ENCODE measurements at places on chromosomes 1 and 21.

- DNase-seq = no peak
These were observed 297.1 kb upstream of the ZRANB2 start for GRCh38 chr1:71377886-71378285.

- peak; percentile 37 for DNase-seq
These were observed 4.1 kb downstream of the GRHL3 start for GRCh38 chr1:24323281-24323680.

- DNase-seq = no peak
These were observed 2.4 kb upstream of the KRTAP10-11 start for GRCh38 chr21:44643741-44644310.

DNA sequence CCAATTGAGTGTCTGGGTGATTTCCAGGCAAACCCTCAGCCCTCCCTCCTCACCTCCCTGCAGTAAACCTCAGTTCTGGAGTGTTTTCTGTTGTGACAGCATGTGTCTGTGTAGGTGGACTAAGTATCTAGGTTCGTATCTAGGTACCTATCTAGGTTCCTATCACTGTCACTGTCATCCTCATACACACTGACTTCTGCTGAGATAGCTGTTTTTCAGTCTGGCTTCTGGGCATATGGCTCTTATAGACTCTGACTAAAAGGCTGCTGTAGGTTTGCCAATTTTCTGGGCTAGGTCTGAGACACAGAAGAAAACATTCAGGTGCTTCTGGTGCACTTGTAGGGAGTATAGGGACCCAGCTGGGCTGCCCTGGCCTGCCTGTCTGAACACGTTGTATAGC lies 8.1 kb upstream of the TRIM67 start:
- no peak for DNase-seq

GRCh38 chr1:178486100-178487069 lies 10.4 kb downstream of the CLEC20A start:
- no peak for DNase-seq

DNA sequence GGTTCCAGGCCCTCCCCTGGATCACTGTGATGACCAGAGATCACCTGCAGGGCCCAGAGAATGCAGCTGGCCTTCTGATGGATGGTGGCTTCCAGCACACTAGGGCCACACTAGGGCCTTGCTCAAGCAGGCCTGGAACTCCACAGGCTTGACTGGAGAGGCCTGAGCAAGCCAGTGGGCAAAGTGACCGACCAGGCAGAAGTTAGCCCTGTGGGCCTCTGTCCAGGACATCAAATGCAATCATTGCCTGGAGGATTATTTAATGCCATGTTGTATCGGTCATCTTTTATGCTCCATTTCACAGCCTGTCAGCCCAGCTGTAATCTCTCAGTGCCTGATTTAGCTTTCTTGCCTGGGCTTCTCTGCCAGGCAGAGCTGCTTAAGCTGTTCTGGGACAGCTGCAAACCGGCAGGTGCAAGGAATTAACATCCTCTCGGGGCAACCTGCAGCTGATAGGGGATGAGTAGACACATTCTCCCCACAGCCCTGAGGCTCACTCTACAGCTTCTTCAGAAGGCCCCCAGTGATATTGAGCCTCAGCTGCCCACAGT lies 17.7 kb downstream of the NENF start:
- no peak for DNase-seq

- DNase-seq = peak; percentile 12
These were observed 52.7 kb downstream of the PKN2 start for GRCh38 chr1:88736633-88737248.

DNA sequence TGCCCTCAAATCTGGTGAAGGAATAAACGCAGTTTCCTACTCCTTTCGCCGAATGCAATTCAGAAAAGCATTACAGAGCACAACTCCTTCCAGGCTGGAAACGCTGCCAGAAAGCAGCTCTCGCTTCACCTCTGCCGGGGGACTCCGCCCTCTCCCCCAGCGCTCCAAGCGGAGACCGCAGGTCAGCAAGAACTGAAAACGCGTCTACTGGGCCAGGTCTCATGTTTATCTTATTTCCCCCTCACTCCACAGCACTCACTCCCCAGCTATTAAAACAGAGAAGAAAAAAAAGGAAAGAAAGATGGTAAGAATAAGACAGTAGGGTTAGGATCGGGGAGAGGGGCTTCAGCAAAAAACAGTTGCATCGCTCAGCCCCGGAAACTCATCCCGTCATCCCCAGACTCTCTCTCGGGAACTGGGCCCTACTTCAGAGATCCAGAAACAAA lies 833 bp upstream of the RCOR3 start:
- peak; percentile 69 for DNase-seq

- DNase-seq = no peak
These were observed 27.5 kb downstream of the COL6A1 start for GRCh38 chr21:46008893-46009621.

- no peak for DNase-seq
These were observed 81.7 kb upstream of the DUSP10 start for GRCh38 chr1:221823561-221823960.

DNA sequence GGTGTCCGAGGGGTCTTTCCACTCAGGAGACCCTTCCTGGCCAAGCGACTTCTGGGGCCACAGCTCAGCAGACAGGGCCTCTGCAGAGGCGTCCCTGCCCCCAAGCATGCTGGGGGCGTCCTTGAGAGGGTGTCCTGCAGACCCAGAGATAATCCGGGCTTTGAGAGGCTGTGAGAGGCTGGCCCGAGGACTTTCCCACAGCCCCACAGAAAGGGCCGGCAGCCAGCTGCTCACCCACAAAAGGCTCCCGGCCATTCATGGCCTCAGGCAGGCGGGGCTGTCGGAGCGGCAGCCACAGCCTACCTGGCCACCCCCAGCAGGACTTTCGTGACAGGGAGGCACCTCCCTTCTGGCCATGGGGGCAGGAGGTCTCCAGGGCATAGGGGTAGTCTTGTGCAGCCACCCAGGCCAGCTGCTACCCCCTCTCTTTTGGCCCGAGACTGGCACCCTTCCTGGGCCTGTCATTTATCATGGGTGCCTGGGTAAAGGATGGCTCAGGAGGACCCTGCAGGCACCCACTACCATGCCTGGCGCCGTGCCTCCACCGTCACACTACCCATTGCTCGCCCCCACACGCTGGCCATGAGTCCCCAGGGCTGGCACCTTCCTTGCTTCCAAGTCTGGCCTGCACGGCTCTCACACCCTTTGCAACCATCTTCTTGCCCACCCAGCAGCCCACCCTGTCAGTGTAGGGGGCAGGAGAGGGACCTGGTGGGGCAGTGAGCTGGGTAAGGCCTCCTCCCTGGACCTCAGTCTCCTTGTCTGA lies 11.1 kb upstream of the TNFRSF14 start:
- DNase-seq = no peak

DNA sequence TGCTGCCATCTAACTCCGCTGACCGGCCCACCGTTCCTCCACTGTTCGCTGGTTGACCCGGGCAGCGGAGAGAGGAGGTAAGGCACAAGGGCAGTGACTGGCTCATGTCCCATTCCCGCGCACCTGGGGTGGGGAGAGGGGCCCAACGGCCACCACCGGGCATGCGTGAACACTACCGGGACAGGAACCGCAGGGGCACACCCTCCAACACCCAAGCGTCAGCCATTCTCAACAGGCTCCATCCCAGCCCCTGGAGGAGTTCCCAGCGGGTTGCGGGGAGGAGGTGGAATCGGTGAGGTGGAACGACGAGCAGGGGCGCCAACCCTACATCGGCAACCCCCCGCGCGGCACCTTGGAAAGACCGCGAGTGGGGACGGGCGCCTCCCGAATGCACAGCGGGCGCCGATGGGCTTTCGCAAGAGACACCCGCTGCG lies 126.7 kb downstream of the LIPI start:
- no peak for DNase-seq

GRCh38 chr1:161092621-161093028 lies 3.3 kb upstream of the NECTIN4 start:
- DNase-seq = peak; percentile 56

- no peak for DNase-seq
These were observed 61.0 kb downstream of the HMCN1 start for GRCh38 chr1:185795181-185795580.

DNA sequence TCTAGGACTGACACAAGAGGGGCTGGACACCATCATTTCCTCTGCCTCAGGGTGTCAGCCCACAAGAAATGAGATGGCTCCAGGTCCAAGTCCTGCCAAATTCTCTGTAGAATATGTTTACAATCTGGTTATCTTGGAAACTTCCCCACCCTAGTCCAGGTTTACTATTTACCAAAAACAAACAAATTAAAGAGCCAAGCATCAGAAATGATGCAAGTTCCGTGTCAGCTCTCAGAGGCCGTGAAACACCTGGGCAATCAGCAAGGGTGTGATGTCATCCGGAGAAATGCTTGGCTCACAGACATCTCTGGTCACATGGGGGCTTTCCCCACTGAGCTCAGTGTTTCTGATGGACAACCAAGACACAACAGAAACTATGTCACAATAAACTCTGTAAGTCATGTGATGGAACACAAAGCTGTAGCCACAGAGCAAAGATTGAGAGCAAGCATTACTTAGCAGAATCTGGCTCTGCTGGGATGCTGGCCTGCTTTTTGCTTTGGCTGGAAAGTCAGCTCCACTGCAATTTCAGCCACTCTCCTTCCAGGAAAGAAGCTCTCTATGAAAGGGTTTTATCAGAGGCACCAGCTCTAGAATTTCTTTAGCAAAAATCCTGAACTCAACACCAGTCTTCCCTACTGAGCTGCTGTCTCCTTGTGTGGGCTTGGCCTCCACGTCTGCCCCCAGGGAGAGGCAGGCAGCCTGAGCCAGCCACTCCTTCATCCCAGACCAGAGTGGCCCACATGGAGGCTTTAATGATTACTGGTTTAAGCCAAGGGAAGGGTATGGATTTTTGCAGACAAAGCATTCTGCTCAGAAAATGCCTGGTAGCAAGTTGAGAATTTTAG lies 55.9 kb downstream of the NENF start:
- DNase-seq = peak; percentile 51

DNA sequence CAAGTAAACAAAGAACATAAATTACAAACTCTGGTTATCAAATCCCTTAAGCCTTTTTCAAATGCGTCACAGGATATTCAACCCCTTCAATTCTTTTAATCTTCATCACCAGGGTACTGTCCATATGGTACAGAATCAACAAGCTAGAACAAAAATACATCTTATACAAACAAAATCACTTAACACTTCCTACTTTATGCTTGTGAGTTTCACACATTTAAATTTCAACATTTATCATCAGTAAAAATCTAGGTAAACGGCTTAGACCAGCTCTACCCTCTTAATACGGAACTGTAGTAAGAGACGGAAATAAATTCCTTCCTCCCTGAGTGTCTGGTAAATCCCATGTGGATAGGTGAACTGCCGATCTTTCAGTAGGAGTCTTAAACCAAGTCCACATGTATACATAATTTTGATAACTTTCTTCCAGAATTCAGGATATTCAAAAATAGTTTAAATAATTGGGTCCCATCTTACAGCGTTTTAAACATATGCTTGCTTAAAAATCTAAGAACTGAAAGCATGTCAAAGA lies 1.0 kb downstream of the CCDC181 start:
- DNase-seq = no peak

DNA sequence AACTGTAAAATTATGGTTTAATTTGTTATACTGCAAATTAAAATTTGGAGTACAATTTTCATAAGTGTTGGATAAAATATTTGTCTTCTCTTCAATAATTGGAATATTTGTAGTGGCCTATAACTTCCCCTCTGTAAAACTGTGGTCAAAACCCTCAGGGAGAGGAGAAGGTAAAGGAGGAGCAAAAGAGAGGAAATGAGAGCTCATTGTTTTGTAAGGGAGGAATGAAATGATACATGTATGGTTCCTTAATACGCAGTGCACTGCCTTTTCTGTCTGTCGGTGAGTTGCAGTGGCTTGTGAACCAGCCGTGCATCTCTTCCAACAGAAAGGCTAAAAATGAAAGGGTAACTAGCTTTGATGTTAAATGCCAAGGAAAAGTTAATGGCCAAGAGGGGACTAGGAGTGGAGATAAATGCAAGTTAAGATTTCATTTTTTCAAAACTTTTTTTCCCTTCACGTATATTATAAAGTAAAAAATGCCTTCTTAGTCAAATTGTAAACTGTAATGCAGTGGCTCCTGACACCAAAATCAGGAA lies 26.4 kb downstream of the LRRC8D start:
- no peak for DNase-seq

GRCh38 chr1:230939806-230940489 lies 38.7 kb downstream of the TTC13 start:
- DNase-seq = no peak

DNA sequence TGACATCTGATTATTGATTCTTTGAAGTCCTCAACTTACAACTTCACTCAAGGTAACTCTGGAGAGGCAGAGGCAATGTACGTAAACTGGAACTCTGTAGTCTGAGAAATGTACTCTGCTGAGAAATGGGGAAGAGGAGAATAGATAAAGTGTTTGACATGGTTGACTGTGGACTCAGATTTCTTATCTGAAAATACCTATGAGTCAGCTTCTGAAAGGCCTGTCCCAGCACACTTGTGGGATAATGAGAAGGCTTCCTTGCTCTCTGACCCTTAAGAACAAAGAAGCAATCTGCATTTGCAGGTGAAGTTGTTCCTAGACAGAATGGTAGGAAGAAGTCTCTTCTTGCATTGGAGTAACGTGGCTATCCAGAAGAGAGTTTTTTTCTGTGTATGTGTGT lies 1573.5 kb downstream of the BRINP3 start:
- no peak for DNase-seq

- no peak for DNase-seq
These were observed 15.9 kb downstream of the PSEN2 start for GRCh38 chr1:226886122-226886901.

Data from PC-9 (cell line).